PC-3 (cell line): ENCODE measurements at places on chromosomes 16 and 17. TPM values are rescaled to one million over a fixed set of nuclear protein-coding genes. Genes with fewer than 3 reads are reported as not detected.

EIF3CL gene
- total RNA-seq = 47.6 and 80.4 TPM in 2 replicates

EPN2 gene
- 46.4 and 50.6 TPM in 2 replicates for total RNA-seq

CTCF gene
- total RNA-seq = 30.3 and 34.7 TPM in 2 replicates

KCNJ2 gene
- total RNA-seq = 0.36 TPM in 1 of 2 replicates, not detected in the other

PRSS36 gene
- 0.51 TPM in 1 of 2 replicates, not detected in the other for total RNA-seq

OR1F1 gene
- total RNA-seq = not detected in 2 replicates

PPY gene
- total RNA-seq = not detected in 2 replicates

CCT6B gene
- total RNA-seq = 0.33 TPM in 1 of 2 replicates, not detected in the other

KATNIP gene
- 19.0 and 30.0 TPM in 2 replicates for total RNA-seq
